ENCODE measurements at places on chromosomes 3 and 15.

- DNase-seq: no peak
Observed at GRCh38 chr3:150319900-150320299, 88.2 kb upstream of the TSC22D2 start.

GRCh38 chr3:139944256-139944910, 9.4 kb downstream of the CLSTN2 start:
- no peak for DNase-seq

GRCh38 chr3:188633206-188633605, 479.2 kb downstream of the LPP start:
- DNase-seq: no peak

DNA sequence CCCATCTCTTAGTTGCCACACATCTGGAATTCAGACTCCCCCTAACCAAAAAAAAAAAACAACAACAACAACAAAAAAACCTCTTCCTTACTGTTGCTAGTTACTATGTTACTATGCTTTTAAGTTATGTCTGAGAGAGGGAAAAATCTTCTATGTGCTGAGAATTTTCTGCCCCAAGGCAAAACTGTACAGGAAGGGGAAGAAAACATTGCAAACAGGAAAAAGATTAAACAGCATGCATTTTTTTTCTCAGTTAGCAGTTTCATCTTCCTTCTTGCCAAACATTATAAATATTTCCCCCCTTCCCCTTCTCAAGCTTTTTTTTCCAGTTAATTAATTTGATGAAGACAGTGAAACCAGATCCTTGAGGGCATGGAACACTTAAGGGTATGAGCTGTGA, 1.1 kb upstream of the CD200R1 start:
- no peak for DNase-seq

GRCh38 chr3:49157289-49157688, 8.8 kb downstream of the CCDC71 start:
- no peak for DNase-seq

DNA sequence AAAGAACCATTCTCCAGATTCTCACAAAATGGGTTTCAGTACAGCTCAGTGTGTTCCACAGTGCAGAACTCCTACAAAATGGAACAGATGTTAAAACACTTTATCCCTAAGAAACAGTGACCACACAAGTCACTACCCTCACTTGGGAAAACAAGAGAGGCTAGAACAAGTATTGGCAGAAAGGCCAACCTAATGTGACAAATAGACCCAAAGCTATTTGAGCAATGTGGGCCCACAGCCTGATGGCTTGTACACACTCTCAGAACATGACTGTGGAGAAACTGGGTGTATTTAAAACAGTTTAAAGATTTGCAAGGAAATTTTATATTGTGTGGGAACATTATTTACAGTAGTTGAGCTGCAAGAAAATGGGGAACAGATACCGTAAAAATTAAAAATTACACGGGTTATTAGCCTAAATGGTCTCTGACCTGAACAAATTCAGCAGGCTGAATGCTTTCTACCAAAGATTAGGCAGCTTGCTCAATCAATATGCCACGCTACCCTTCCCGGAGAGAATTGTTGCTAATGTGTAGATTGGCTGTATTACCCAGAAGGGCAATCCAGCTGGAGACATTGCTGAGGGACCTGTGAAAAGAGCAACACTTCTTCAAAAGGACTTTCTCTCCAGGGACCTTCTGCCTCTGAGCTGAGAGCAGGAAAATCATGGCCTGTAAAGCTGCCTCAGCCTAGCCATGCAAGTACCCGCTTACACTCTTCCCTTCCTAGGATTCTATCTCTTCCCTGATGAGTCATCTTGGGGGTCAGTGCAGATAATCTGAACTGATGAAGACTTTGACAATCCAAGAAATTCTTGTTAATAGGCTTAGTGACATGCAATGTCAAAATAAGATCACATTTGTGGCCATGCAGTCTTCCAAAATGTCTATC, 97.1 kb downstream of the STRIT1 start:
- DNase-seq: no peak

GRCh38 chr15:47820747-47821319, 103.5 kb downstream of the SEMA6D start:
- no peak for DNase-seq

GRCh38 chr3:188573956-188574355, 420.0 kb downstream of the LPP start:
- DNase-seq: no peak

- DNase-seq: no peak
Observed at GRCh38 chr3:63060412-63060811, 185.2 kb upstream of the CADPS start.

DNA sequence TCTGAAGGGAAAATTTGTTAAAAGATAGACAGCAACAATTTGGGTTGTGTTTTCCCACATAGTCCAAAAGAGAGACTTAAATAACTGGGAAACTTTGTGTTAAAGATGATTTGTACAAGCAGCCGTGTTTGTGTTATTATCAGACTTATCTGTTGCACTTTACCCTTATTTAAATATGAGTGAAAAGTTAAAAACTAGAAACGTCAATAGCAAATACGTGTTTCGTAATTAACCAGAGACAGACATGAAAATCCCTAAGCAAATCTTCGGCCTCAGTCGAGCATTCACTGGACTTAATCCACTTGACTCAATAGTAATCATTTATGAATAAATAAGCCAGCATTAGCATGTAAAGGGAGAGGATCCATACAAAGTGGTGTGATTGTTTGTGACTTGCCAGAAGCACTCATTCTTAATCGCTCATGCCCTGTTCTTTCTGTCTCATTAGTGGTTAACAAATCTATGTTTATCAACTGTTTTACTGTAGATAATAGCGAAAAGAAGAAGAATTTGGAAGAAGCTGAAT, 34.2 kb downstream of the BLM start:
- DNase-seq: no peak

DNA sequence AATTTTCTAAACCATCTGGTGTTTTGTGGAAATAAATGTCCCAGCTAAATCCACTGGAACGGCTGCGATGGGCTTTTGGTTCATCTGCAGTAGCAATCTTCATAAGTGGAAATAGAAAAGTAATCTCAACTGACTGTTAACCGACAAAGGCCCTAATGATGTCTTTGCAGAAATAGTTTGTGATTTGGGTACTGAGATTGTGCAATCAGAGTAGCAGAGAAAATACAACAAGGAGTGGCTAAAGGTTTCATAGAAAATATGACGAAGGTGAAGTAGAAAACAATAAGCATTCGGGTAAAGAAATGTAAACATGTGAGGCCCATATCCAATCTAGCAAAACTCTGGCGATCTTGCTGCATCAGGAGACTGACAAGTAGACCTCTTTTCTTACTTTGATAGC, 262.6 kb upstream of the MCTP2 start:
- no peak for DNase-seq

DNA sequence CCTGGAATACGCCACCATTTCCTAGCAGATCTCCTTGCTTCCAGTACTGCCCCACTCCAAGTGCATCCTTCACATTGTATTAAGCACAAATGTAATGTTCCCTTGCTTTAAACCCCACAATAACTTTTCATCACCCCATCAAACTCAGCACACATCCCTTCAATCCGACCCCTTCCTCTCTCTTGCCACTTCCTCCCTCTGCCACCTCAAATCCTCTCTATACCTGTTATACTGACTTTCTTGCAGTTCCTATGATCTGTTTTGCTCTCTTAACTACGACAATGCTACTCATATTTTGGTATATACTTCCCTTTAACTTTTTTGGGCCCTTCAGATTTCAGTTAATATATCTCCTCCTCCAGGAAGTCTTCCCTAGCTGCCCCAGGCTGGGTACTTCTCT, 14.1 kb downstream of the PARL start:
- no peak for DNase-seq

GRCh38 chr15:90598031-90598577, 68.4 kb downstream of the CRTC3 start:
- DNase-seq: no peak

- DNase-seq: no peak
Observed at GRCh38 chr3:44647771-44648170, 761 bp upstream of the ZNF35 start.

DNA sequence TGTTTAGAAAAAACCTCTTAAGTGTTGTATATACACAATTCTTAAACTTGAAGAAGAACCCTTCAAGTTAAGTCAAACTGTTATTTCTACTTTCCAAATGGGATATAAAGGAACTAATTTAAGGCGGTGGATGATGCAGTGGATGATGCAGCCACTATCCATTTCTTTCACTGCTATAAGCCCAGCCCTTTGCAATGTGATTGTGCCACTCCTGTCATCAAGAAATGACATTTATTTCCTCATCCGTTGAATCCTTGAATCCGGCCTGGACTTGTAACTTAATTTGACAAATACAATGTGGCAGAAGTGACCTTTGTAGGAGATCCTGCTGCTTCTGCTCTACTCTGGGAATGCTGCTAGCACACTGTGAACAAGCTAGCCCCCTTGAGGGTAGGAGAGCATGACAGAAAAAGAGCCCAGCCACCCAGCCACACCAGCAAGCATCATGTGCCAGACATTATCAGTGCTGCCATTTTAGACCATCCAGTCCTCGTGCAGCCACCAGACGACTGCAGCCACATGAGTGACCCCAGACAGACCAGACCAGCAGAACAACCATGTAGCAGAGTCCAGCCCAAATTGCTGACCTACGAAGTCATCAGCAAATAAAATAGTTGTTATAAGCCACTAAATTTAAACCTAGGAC, 47.4 kb downstream of the UACA start:
- no peak for DNase-seq

- DNase-seq: no peak
Observed at GRCh38 chr3:107845380-107846278, 245.2 kb downstream of the CD47 start.

DNA sequence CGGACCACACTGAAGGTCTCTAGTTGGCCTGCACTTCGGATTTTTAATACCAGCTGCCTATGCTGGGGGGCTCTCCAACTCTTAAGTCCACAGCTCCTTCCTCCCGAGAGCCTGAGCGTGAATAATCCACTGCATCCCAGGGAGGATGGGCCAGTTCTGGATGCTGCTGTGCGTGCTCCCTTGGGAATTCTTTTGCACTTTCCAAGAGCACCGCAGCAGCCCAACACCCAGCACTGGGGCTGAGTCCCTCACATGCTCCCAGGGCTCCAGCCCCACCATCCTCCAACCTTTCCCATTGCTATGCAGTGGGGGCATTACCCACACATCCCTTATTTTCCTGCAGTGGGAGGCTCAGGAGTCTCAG, 136.4 kb upstream of the IQSEC1 start:
- DNase-seq: no peak

All from stimulated activated CD4-positive, alpha-beta T cell treated with anti-CD3 and anti-CD28 coated beads, Interleukin-1b, Interleukin-23, amount 100 ng/mL, for 24 hours (primary cell).